ENCODE measurements at places on chromosomes 5 and 9. TPM values are rescaled to one million over a fixed set of nuclear protein-coding genes. Genes with fewer than 3 reads are reported as not detected.
A peak's percentile ranks its signal among the peaks of the same experiment; 100 is the strongest.

PAXX gene
- 19.8 TPM for total RNA-seq

ACTBL2 gene
- total RNA-seq: not detected

CDH9 gene
- not detected for total RNA-seq

TMC1 gene
- total RNA-seq: 0.25 TPM

FAM221B gene
- total RNA-seq: not detected

GADD45G gene
- 44.5 TPM for total RNA-seq

PCDHGB1 gene
- total RNA-seq: 5.7 TPM

DNA sequence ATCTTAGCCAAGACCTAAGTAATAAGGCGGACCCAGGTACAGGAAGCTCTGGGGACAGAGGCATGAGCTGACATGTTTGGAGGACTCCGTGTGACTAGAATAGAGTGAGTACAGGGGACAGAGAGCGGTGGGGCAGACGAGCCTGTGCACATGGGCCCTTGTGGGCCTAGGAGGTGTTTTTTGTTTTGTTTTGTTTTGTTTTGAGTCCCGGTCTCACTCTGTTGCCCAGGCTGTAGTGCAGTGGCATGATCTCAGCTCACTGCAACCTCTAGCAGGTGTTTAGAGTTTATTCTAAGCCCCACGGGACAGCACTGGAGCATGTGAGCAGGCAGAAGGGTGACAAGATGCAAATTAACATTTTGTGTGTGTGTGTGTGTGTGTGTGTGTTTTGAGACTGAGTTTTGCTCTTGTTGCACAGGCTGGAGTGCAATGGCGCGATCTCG, 3.1 kb upstream of the EEIG1 start:
- no peak for DNase-seq

GRCh38 chr9:17063535-17064135, 71.2 kb upstream of the CNTLN start:
- no peak for DNase-seq

DNA sequence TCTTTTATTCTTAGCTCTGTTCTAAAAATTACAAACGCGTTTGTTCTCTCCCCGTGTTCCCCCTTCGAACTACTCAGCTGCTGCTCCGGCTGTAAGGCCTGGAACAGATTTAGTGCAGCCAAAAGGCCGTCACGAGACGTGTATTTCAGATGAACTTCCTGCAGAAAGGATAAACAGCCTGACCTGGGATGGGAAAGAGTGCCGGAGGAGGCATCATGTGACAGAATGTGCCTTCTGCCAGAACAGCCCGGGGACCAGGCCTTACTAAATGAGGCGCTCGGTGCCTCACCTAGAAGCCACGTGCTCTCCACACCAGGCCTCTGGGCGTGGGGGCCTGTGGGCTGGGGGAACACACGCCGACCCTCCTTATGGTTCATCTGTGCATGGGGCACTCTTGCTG, 94.7 kb downstream of the PPARGC1B start:
- DNase-seq: peak; percentile 49

- DNase-seq: peak; percentile 68
Observed at GRCh38 chr9:137316012-137316981, 14.2 kb upstream of the NRARP start.

- DNase-seq: no peak
Observed at GRCh38 chr9:36217256-36217968, 26.7 kb downstream of the CLTA start.

DNA sequence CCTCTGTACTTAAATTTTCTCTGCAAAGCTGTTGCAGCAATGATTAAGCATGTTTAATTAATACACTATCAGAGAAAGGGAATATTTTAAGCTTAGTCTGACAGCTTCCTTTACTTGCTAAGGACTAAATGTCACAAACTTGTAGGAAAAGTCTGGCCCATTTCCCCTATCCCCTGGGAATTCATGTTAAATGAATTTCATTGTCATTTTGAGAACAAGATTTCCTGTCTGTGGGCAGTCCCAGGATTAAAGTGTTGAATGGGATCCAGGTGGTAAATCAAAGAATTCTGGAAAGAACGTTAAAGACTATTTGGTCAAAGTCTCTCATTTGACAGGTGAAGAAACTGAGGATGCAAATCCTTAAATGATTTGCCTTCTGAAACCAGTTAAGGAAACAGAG, 214.8 kb downstream of the MPDZ start:
- no peak for DNase-seq

- DNase-seq: no peak
Observed at GRCh38 chr5:9690751-9691150, 60.6 kb upstream of the TAS2R1 start.

- no peak for DNase-seq
Observed at GRCh38 chr5:54889826-54890225, 95.6 kb downstream of the ESM1 start.

GRCh38 chr5:131997026-131997726, 14.3 kb downstream of the ACSL6 start:
- DNase-seq: no peak

GRCh38 chr9:129102791-129103594, 7.6 kb downstream of the CRAT start:
- DNase-seq: peak; percentile 34

- DNase-seq: no peak
Observed at GRCh38 chr5:131462454-131462853, 172.6 kb downstream of the RAPGEF6 start.

DNA sequence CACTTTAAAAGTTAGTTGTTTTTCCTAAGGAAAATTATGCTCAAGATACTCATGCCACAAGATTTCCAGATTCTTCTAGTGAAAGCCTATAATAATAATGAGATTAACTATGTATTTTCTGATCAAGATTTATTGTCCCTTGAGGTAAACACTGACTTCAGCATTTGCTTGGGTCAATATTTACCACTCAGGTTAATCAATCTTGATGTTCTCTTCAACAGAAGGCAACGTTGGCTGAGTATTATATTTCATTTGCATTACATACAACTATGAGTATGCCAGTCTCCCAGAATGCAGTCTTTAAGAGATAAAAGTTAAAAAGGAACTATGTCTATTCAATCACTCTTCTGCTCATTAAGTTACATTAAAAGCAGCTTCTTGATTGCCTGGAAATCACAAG, 115.6 kb downstream of the GPR21 start:
- DNase-seq: no peak

- no peak for DNase-seq
Observed at GRCh38 chr5:73321757-73322436, 126.7 kb downstream of the FOXD1 start.

DNA sequence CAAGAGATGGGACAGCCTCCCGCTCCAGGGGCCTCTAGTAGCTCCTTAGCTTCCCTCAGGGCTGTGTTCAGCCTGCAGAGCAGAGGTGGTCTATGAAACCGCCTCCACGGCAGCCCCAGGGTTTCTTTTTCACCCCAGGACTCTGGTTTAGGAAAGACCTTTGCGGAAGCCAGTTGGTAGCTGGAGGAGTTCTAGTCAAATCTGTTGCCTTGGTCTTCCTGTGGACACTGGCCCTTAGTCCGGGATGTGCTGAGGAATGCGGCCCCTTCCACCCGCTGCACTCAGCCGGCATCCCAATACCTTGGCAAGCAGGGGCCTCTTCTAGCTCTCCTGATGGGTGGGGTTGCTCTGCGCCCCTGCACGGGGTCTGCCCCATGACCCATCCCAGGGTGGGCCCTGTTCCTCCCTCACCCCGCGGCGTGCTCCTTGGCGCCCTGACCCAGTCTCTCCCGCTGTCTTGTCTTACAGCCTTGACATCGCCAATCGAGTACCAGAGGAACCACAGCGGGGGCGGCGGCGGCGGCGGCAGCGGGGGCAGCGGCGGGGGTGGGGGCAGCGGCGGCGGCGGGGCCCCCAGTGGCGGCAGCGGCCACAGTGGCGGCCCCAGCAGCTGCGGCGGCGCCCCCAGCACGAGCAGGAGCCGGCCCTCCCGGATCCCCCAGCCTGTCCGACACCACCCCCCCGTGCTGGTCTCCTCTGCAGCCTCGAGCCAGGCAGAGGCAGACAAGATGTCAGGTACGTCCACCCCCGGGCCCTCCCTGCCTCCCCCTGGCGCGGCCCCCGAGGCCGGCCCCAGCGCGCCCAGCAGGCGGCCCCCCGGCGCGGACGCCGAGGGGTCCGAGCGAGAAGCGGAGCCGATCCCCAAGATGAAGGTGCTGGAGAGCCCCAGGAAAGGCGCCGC, 94.3 kb upstream of the OTULINL start:
- no peak for DNase-seq

DNA sequence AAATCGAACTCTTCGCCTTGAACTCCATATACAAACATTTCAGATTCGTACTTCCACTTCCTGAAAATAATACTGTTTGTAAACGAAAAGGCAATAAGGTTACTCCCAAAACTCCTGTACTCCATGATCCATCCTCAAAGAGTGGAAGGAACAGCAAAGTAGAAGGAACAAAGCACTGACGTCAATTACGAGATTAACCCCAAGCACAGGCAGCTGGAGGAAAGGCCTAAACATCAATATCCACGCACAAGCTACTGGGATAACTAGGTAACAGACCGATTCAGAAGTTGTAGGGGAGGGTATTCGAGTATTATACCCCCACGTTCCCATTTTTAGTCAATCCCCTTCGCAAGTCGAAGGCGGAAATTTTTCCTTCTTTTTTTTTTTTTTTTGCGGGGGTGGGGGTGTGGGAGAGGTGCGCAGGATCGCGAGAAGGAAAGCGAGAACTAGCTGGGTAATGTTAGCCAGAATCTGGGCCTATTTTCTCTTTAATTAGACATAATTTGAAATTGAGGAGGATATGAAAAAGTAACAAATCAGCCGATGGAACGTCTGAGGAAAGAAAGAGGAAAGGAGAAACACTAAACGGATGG, 909 bp downstream of the AFF4 start:
- DNase-seq: no peak

- no peak for DNase-seq
Observed at GRCh38 chr9:91253488-91253887, 108.2 kb downstream of the AUH start.

- no peak for DNase-seq
Observed at GRCh38 chr5:133891390-133891789, 77.0 kb downstream of the C5orf15 start.

GRCh38 chr5:140862441-140863295, 6.1 kb upstream of the PCDHA11 start:
- no peak for DNase-seq

GRCh38 chr9:85647571-85647970, 94.2 kb downstream of the AGTPBP1 start:
- no peak for DNase-seq

DNA sequence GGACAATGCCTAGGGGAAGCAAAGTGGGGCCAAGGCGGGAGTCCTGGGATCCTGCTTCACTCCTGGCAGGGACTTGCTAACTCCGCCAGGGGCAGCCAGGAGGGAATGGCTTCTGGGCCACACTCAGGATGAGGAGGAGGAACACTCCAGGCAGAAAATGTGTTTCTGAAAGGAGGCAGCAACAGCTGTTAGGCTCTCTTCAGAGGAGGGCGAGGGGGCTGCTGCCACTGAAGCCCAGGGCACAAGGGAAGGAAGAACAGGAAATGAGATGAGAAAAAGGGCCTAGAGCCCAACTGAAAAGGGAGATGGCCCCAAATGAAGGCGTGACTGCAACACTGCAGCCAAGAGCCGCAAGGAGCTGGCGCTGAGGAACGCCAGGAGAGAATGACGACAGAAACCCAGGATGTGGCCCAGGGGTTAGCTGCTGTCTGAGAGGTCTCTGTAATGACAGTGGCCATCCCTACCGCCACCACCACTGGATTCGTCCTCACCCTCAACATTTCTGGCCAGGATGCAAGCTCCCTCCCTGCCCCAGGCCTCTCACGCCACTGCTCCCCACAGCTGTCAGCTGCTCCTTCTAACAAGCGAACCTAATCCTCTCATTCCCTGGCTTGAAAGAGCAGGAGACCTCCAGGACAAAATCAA, 15.8 kb downstream of the PSMB7 start:
- DNase-seq: peak; percentile 46
